ENCODE measurements at places on chromosomes 12 and 14.

DNA sequence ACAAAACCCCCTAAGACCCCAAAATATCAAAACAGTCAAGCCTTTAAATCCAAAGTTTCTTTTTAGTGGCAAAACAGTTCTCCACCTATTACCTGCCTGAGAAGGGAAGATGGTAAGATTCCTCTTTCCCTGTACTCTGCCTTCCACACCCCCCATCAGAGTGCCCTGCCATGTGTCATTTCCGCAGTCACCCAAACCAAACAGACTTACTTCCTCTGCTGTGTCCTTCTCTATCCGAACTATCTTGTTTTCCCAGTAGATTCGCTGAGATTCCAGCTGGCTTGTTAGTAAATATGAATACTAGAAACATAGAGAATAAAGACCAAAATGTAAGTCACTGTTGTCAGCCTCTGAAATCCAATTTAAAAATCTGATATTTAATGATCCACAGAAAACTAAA is 30.4 kb downstream of the BRAP start:
- DNase-seq, result no peak

DNA sequence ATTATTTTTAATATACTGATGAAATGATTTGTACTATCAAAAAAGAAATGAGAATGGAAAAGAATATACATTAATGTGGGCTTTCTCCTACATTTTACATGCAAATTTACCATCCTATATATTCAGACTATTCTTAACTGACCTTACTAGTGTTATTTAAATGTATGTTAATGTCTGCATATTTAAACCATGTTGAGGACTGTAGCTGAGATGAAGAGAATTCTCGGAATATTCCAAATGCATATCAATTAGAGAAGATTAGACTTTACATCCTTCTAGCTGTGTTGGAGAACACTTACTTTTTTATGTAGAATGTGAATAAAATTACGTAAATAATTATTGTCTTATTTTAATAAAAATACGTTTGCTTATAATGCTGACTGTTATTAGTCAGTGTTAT is 990.1 kb upstream of the LRFN5 start:
- no peak for DNase-seq

DNA sequence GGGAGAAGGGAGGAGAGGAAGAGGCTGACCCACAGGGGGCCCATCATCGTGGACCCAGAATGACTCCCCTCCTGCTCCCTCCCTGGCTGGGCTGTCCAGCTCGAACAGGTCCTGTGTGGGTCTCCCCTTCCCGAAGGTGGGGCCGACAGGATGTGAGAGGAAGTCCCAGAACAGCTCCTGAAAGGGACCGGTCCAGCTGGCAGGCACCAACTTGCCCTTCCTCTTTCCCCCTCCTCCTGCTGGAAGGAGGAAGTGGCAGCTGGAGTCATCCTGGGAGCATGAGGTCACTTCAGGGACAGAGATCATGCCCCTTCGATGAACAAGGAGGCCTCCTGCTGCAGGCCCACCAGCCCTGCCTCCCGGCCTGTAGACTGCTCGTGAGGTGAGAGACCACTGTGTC is 35.0 kb upstream of the BEGAIN start:
- no peak for DNase-seq

- no peak for DNase-seq
These were observed 75.6 kb upstream of the DACT1 start for GRCh38 chr14:58562141-58562540.

Data from M059J (cell line).